ENCODE measurements at places on chromosomes 1 and 21.

DNA sequence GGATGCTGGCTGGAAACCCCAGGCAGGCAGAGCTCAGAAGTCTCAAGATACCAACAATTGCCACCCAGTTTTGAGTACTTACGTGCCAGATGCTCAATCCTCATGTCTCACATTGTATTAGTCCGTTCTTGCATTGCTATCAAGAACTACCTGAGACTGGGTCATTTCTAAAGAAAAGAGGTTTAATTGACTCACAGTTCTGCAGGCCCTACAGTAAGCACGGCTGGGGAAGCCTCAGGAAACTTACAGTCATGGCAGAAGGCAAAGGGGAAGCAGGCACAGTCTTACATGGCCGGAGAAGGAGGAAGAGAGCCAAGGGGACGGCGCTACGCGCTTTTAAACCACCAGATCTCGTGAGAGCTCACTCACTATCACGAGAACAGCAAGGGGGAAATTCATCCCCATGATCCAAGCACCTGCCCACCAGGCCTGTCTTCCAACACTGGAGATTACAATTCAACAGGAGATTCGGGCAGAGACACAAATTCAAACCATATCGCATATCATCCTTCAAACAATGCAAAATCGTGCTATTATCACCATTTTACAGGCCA, 58.0 kb downstream of the KAZN start:
- no peak for DNase-seq

DNA sequence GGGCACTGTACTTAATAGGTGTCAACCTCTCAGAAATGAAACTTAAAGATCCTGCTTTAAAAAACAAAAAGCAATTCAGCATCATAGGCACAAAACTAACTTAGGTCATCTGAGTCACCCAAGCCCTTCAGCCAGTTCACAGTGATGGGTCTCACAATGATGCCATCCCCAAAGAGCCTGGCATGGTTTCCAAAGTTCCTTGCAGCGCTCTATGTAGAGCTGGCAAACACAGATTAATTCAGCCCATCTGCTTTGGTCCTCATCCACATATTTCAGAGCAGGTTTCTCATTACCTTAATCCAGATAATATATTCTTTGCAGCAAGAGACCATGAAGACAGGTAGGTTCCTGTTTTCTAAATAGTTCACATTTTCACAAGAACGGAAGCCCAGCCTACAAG, 14.6 kb upstream of the PLA2G2C start:
- DNase-seq: no peak

GRCh38 chr1:12005488-12006166, 13.7 kb upstream of the MIIP start:
- no peak for DNase-seq

GRCh38 chr1:7008331-7008730, 223.1 kb downstream of the CAMTA1 start:
- no peak for DNase-seq

DNA sequence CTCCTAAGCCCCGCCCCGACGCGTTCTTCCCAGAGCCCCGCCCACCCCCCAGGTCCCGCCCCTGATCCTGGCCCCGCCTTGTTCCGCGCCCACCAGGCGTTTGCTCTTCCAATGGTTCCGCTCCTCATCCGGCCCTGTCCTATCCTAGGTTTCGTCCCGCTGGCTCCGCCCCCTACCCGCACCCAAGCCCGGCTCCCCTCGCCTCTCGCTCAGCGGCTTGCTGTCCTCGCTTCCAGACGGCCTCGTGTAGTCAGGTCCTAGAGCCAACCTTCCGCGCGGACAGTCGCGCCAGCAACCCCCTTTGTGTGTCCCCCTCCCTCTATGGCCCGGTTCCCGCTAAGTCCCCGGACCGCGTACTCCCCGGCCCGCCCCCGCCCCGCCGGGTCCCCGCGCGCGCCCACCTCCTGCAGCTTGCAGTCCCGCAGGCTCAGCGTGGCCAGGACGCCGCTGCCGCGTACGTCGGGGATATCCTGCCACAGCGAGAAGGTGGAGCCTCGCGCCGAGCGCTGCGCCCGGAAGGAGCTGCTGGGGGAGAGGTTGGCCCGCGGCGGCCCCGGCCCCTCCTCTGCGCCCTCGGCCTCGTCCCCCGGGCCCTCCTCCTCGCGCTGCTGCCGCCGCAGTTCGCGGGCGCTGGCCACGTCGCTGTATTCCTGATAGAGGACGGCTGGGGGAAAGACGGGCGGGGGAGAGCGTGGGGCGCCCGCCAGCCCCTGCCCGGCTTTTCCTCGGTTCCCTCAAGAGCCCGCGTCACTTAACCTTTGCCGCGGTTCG, 5.7 kb downstream of the ARHGEF19 start:
- no peak for DNase-seq

DNA sequence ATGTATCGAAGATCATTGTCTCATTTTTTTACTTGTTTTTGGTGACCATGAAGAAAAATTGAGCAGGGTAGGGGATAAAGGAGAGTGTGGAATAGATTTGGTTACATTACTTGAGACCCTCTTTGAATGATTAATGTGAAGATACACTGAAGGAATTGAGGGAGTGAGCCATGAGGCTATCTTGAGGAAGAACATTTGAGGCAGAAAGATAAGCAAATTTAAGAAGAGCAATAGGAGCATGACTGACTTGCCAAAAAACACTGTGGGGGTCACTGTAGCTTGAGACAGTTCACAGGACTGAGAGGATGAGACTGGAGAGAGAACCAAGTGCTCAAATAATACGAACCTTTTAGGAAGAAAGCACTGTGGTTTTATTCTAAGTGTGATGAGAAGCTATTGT, 43.1 kb upstream of the PTPRC start:
- DNase-seq: no peak

Data from cortex of kidney (tissue), 1 donor.